RWPE2 (cell line): ENCODE measurements at places on chromosomes 5 and 9.

DNA sequence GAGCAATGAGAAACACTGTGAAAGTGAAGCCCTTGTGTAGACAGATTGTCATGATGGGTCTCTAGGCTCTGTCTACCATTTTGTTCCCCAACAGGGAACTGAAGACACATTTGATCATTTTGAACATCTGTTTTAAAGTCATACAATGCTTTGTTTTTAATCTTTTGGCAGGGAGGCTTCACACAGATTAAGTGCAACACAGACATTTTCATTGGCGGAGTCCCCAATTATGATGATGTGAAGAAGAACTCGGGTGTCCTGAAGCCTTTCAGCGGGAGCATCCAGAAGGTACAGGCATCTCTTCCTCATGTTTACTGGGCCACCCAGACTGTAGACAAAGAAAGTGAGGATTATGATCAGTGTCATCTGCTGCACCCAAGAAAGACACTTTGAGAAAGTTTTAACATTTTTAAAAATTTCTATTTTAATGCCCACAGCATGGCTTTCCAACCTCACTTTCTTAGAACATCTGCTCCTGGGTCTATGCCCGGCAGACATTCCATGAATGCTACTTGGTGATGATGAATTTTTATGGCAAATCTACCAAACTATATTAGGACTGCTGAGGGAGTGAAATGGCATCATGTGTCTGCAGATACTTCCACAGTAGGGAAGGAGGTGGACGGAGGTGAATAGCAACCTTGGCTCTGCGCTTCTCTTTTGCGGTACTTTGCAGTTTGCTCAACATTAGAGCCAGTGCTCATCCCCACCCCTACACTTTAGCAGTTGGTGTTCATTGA is 121.3 kb downstream of the LIFR start:
- H3K27ac ChIP-seq: no peak overlapping the region
- no peaks in the 10 kb centered on the region for H3K27me3 ChIP-seq
- H3K4me3 ChIP-seq: no peak overlapping the region
- no peak for DNase-seq
- H3K36me3 ChIP-seq: no peaks in the 10 kb centered on the region

DNA sequence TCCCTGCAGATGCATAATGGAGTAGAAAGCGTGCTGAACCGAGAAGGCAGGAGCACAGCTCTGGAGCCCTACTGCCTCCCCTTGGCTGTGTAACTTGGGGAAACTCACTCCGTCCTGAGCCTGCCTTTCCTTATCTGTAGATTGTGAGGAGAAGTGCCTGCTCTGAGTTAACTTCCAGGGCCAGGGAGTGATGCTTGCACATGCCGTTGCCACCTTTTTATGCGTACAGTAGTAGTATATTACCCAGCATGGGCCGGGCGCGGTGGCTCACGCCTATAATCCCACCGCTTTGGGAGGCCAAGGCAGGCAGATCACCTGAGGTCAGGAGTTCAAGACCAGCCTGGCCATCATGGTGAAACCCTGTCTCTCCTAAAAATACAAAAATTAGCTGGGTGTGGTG is 87.1 kb downstream of the PDZD2 start:
- H3K4me3 ChIP-seq: no peak overlapping the region
- no peaks in the 10 kb centered on the region for H3K4me1 ChIP-seq
- no peak overlapping the region for H3K27ac ChIP-seq

- H3K4me1 ChIP-seq: peaks cover 18% of the 10 kb centered on the region
- peak overlapping the region; percentile 67 for H3K27ac ChIP-seq
- H3K36me3 ChIP-seq: no peaks in the 10 kb centered on the region
- DNase-seq: no peak
- no peak overlapping the region for H3K4me3 ChIP-seq
Observed at GRCh38 chr5:54990841-54991258, 5.5 kb upstream of the ESM1 start.

DNA sequence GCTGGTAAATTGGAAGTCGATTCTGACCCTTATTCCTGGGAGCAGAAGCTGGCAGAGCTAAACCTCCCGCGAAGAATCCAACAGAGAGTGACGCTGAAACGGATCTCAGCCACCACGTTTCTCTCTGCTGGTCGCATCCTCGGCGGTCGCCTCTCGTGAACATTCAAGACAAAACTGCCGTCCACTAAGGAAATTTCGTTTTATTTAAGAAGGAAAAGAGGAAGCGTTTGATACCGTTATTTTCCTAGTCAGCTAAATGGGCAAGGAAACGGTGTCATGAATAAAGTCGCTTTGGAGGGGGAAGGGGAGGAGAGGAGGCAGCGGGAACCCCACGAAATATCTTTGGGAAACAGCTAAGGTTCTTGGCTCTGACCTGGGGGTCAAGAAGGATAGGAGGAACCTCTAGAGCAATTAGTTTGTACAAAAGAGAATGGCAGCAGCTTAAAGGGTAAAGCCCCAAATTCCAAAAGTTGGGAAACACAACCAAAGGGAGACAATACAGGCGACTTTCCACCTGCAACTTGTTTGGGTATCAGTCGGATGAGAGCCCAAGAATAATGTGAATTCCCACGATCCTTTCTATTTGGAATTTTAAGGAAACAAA is 1.9 kb downstream of the FOXB2 start:
- H3K27me3 ChIP-seq: peaks cover 94% of the 10 kb centered on the region
- H3K27ac ChIP-seq: no peak overlapping the region
- H3K36me3 ChIP-seq: no peaks in the 10 kb centered on the region

- H3K4me1 ChIP-seq: peaks cover 6% of the 10 kb centered on the region
- DNase-seq: no peak
- no peak overlapping the region for H3K4me3 ChIP-seq
- H3K36me3 ChIP-seq: no peaks in the 10 kb centered on the region
- H3K27ac ChIP-seq: no peak overlapping the region
Observed at GRCh38 chr5:34500236-34500847, 155.8 kb upstream of the RAI14 start.

DNA sequence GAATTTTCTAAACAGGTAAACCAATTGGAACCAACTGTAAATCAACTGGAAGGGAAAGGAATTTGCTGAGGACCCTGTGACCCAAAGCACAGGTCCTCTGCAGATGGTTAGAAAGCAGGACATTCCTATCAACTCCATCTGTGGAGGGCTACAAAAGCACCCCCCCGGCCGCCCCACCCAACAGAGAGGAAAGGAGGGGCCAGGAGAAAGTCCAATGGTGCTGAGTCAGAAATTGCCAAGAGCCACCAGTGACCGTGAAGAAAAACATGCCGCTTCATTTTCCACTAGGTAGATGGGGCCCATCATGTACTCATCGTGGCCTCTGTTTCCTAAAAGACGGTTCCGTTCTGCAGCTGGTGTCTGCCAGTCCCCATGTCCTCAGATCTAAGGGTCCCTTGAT is 66.3 kb downstream of the RAPGEF1 start:
- H3K27ac ChIP-seq: no peak overlapping the region
- DNase-seq: no peak
- H3K27me3 ChIP-seq: no peaks in the 10 kb centered on the region
- peaks cover 28% of the 10 kb centered on the region for H3K4me1 ChIP-seq

DNA sequence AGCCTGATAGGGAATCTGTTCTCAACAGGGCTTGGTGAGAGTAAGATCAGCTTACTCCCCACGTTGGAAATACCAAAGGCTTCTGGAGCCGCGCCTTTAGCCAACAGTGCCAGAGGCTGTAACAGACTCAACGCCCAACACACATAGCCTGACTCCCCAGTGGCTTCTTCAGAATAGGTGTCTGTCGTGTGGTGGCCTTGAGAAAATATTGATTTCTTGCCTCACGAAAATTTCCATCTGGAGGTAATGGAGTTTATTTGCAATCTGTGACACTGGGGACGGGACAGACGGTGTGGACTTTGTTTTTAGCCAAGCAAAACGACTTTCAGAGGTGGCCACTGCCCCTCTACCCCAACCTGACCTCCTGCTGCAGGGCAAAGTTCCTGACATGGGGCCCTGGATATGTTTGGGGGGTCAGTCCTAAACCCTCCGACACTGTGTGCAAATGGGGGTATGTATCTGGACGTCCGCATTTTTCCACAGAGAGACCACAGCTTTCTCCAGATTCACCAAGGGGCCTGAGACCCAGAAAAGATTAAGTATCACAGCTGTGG is 189.3 kb downstream of the CDK5RAP2 start:
- no peaks in the 10 kb centered on the region for H3K27me3 ChIP-seq
- peaks cover 14% of the 10 kb centered on the region for H3K4me1 ChIP-seq
- DNase-seq: no peak
- H3K36me3 ChIP-seq: peaks cover 28% of the 10 kb centered on the region

GRCh38 chr9:23081377-23081776 is 634.8 kb downstream of the DMRTA1 start:
- H3K27ac ChIP-seq: no peak overlapping the region
- no peaks in the 10 kb centered on the region for H3K4me1 ChIP-seq
- H3K27me3 ChIP-seq: no peaks in the 10 kb centered on the region
- H3K4me3 ChIP-seq: no peak overlapping the region
- no peak for DNase-seq

DNA sequence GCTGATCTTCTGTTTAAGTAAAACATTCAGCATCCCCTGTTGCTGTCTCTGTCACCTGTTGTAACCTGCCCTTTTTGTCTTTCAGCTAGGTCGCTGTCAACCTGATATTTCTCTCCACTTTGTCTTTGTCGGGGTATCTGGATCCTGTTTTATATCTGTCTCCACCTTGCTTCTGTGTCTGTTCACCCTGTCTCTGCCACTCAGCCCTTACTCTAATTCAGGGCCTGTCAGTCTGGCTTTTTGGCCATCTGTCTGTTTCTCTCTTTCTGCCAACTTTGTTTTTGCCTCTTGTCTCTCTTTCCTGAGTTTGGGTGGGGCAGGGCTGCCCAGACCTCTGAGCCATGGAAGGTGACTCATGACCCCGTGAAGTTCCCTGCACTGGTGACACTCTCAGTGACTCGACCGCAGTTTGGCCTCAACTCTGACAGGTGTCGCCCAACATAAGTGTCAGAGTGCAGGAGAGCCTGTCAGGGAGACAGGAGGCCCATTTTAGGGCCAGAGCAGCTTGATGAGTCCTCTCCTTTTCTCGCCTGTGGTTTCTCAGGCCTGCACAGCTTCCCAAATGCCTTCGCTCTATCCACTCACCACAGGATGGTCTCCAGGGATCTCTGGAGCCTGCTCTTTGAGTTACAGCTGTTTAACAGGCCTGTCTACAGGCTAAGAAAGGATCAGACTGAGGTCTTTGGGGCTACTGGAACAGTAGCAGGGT is 868 bp downstream of the ZBTB43 start:
- H3K4me1 ChIP-seq: peaks cover 28% of the 10 kb centered on the region
- peak overlapping the region; percentile 84 for H3K4me3 ChIP-seq
- DNase-seq: no peak
